ENCODE measurements at places on chromosomes 16 and 17. TPM values are rescaled to one million over a fixed set of nuclear protein-coding genes. Genes with fewer than 3 reads are reported as not detected.

GRCh38 chr17:65415991-65416390 lies 145.5 kb downstream of the AXIN2 start:
- DNase-seq: peak; percentile 66

DNA sequence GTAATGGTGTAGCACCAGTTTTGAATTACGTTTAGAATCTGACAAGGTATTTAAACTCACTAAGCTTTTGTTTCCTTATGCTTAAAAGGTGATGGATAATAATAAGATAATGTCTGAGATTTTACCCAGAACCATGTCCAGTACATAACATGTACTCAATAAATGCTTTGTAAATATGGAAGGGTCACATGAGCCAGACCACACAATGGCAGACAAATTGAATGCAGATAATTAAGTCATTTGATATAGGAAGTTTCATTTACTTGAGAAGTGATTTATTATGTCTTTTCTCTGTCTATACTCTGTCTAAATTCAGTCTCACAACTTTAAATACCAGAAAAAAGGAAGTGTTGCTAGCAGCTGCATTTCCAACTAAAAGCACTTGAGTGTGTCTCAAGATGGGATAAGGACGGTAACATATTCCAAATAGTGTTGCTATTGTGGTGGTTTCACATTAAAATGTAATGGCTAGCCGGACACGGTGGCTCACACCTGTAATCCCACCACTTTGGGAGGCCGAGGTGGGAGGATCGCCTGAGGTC lies 52.5 kb upstream of the DHX40 start:
- no peak for DNase-seq

GRCh38 chr17:68057531-68057952 lies 22.0 kb downstream of the KPNA2 start:
- peak; percentile 55 for DNase-seq

DNA sequence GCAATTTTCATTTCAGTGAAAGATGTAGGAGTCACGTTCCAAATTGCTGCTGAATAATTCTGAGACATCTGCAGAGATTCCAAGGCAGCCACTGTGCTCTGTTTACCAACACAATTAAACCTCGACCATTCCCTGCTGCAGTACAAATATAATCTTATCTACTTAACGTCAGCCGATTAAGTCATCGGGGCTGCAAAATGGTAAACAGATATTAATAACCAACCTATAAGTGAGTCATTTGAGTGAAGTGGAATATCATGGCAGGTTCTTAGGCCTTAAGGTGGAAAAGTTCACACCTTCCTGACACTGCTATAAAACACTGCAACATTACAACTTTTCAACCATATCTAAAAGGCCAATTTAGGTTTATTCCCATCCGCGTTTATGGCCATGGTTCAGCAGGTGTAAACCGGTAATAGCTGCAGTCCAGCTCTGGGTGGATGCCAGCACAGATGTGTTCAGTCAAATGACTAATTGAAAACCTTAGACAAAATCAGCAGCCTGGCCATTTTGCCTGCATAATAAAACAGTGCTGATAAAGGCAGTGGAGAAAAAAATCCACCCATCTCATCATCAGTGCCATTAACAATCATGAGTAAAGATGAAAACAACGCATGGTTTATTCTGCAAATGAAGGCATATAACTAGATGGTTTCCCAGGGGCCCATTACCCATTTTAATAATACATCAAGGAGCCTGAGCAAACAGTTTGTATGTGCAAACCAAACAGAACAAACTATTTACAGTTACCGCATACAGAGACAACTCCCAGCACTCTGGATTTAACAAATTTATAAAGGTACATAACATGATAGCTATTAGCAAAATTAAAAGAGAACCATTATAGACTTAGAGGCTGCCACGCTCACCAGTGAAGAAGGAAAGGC lies 202.9 kb upstream of the IRX3 start:
- peak; percentile 66 for DNase-seq

DNA sequence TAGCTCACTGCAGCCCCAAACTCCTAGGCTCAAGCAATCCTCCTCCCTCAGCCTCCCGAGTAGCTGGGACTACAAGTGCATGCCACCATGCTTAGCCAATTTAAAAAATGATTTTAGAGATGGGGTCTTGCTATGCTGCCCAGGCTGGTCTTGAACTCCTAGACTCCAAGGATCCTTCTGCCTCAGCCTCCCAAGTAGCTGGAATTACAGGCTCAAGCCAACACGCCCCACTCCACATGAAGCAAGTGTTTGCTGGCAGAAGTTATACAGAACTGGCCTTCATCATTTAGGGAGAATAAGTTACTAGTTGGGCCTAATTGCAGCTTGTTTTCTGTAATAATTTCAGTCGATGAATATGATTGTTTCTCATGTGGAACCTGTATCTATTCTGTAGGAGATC lies 68.0 kb downstream of the SHISA6 start:
- no peak for DNase-seq

- DNase-seq: no peak
These were observed 72.4 kb upstream of the AMZ2 start for GRCh38 chr17:68175416-68175815.

DNA sequence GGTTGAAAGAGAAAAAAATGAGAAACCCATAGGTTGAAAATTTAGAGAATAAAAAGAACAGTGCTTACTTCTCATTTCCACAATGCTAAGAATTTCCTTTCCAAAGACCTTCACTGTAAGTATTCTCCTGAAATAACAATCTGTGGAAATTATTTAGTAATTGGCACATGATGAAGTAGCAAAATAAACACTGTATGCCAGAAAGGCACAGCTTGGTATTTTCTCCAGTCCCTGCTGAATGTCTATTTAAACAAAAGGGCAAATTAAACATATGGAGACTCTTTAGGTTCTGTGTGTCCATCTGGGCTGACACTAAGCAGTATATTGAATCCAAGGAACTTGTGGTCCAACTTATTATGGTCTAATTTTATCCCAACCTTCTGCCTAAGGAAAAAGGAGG lies 46.1 kb downstream of the CHCT1 start:
- no peak for DNase-seq

- DNase-seq: no peak
These were observed 9.8 kb downstream of the SLFN5 start for GRCh38 chr17:35252651-35253050.

GRCh38 chr17:76150712-76151622 lies 9.9 kb upstream of the FOXJ1 start:
- DNase-seq: no peak

DNA sequence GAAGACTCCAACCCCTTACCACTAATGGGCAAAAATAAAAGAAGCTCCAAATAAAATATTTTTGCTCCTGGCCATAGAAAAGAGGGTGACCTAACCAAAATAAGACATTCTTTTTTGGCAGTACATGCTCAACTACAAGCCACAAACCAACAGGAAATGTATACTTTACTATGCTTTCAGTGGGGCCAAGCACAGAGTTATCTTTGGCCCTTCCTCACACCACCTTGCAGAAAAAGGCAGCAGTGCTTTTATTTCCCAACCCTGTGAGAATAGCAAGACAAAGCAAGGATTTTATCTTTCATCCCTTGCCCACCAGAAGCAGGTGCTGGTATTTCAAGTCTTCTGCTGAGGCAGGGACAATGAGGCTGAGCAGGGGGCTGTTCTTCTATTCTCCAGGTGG lies 1493.1 kb downstream of the CDH11 start:
- DNase-seq: no peak

DNA sequence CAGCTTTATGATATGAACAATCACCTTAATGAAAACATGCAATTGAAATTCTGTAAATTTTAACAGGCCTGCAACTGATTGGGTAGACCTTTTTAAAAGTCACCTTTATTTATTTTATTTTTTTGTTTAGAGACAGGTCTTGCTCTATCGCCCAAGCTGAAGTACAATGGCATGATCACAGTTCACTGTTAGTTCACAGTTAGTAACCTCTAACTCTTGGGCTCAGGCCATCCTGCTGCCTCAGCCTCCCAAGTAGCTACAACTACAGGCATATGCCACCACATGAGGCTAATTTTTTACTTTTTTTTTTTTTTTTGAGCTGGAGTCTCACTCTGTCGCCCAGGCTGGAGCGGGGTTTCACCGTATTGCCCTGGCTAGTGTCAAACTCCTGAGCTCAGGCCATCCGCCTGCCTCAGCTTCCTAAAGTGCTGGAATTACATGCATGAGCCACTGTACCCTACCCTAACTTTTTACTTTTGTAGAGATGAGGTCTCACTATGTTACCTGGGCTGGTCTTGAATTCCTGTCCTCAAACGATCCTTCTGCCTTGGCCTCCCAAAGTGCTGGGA lies 28.0 kb downstream of the AP1G1 start:
- DNase-seq: no peak

DNA sequence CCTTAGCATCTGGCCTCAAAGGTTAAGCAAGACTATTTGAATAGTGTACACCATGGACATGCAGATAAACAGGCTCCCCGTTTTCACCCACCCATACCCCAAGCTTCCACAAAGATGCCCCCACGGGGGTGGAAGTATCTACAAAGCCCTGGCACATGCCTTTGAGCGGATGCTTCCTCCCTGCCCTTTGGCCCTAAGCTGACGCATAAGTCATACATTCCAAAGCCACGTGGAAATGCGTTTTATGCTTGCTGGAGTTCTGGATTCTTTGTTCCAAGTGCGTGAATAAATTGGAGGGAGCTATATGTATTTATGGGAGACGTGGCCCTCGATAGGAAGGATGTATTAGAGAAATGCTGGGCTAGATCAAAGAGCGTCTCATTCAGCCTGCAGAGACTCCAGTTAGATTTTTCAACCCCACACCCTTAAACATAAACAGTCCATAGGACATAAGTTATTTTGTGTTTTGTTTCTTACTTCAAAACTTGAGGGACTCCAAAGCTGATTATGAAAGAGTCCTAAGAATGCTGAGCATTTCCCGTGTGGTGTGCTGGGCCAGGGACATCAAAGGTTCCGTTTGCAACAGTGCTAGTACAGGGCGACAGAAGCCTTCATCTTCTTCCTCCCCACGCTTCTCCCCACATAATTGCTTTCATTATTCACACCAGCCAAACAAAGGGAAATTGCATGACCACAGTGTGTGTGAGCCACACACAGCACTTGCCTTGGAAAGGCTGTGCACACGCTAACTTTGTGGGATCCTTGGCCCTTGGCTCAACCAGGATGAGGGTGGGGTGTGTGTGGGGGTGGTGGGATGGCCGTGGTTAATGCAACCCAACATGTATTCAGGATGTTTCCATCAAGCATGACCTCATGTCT lies 73.6 kb downstream of the WIPI1 start:
- no peak for DNase-seq

DNA sequence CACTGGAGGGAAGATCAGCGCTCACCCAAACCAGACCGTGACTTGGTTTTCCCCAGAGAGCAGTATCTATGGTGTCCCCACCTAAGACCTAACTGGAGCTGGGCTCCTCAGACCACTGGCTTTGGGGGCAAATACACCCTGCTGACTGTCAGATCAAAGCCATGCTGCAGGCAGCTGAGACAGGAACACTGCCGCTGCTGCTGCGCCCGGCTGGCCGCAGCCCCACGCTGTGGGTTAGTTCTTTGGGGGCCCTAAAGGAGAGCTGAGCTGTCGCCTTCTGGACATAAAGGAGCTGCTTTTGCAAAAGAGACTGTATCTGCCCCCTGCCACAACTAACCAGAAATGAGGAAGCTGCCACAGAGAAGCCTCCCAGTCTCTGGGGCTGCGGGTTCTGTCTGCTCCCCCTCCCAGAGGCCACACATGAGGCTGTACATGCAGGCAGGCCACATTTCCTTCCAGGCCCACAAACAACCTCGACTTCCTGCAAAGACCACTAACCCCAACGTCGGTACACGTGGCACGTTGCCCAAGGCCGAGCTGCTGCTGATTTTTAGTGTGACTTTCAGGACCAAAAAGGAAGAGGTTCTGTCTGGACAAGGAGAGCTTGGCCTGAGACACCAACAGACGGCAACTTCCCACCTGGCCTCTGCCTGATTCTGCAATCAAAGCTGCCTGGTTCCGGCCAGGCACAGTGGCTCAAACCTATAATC lies 18.2 kb upstream of the ABR start:
- DNase-seq: peak; percentile 80

DNA sequence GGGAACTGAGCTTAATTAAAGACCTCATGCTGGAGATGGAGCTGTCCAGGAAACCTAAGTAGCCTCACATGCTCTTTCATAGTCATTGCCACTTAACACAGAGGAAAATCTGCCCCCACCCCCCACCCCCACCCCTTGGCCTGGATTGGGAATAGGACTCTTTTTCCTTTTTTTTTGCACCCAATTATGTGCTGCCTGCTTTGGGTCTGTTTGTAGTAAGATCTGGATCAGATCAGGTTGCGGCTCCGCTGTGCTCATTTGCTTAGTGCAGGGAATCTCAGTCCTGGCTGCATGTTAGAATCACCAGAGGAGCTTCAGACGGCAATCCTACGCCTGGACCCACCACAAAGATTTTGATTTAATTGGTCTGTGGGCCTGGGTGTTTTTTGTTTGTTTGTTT lies 219.0 kb downstream of the UTP18 start:
- no peak for DNase-seq

- no peak for DNase-seq
These were observed at the start of gene KRT23 for GRCh38 chr17:40937384-40937819. Gene KRT23, minus strand, starts transcription at chr17:40937646. Its CDS starts 1,043 bp downstream, at chr17:40936603.

- DNase-seq: peak; percentile 65
These were observed 189.4 kb upstream of the CDH8 start for GRCh38 chr16:62225675-62226074.

Gene C17orf78
- not detected for total RNA-seq

Gene IGSF6
- 5.2 TPM for total RNA-seq

Gene IL34
- total RNA-seq: 0.89 TPM

Gene RNF167
- 96.5 TPM for total RNA-seq

Gene CRHR1
- not detected for total RNA-seq

Gene DRC3
- total RNA-seq: 1.3 TPM

Gene CSF3
- 0.67 TPM for total RNA-seq

Gene GOSR1
- 46.8 TPM for total RNA-seq

Gene PRR35
- total RNA-seq: not detected

Gene COX4I1
- 1,115 TPM for total RNA-seq

Gene SHISA6
- total RNA-seq: 0.53 TPM
